ENCODE measurements at places on chromosomes 13 and 19.

DNA sequence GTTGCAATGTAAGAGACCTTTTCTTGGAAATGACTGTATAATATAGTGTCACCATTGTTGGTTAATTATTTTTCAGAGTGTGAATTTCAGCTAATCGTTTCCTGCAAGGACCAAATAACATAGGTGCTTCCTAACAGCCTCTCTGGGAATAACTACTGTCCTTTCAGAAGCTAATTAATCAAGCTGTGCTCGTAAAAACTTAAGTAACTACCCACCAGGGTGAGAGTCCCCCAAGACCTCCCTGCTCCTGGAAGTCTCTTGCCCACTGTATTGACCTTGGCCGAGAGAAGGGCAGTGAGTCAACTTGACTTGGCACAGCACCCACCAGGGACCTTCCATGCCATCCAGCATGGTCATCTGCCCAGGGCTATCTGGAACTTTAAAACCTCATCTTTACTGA lies 50.3 kb downstream of the UQCRFS1 start:
- no peak for DNase-seq

GRCh38 chr13:40275155-40275554 lies 391.3 kb downstream of the FOXO1 start:
- DNase-seq: no peak

DNA sequence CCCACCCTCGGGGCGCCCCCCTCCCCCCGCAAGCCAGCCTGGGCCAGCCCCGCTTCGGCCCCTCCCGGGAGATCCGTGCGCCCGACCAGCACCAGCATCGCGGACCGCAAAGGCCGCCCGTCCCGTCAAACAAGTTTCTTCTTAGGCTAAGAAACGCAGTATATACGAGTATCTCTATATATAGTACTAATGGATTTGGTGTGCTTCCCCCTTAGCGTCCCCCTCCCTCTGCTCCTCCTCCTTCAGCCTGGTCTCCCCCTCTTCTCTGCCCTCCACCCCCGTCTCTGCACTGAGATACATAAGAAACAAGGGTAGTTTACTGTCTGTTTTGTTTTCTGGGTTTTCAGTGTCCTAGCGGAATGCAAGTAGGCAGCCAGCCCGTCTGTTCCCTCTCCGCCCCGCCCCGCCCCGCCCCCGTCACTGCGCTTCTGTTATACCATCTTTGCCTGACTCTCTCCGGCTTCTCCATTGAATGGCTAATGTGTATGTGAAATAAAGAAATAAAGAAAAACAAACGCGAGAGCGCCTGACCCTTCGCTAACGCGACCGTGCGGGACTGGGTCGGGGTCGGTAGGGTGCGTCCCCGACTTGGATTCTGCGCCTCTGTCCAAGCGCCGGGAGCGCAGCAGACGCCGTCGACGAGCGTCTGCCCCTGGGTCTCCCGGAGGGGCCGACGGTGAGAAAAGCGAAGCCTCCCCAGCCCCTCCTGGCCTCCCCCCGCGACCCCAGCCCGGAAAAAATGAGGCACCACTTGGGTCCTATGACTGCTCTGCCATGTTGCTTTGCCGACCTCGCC lies 4.2 kb downstream of the LYL1 start:
- DNase-seq: peak; percentile 79

- DNase-seq: no peak
These were observed 28.5 kb downstream of the TRPM4 start for GRCh38 chr19:49186108-49186507.

DNA sequence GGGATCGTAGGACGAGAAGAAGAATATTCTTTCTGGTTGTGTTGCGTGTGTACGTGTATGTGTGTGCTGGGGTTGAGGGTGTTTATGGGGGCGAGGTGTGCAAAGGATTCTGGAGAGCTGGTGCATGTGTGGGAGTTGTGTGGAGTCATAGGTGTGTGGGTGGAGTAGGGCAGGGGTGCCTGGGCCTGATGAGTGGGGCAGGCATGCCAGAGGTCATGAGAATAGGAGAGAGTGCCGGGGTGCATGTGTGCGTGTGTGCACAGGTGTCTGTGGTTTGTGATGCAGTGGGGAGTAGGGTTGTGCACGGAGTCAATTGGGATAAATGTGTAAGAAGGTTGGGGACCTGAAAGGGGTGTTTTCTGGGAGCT lies 649 bp downstream of the TMEM91 start:
- no peak for DNase-seq

GRCh38 chr19:1049800-1050199 lies 9.9 kb downstream of the ABCA7 start:
- no peak for DNase-seq

- no peak for DNase-seq
These were observed 8.5 kb upstream of the LSR start for GRCh38 chr19:35240327-35240726.

DNA sequence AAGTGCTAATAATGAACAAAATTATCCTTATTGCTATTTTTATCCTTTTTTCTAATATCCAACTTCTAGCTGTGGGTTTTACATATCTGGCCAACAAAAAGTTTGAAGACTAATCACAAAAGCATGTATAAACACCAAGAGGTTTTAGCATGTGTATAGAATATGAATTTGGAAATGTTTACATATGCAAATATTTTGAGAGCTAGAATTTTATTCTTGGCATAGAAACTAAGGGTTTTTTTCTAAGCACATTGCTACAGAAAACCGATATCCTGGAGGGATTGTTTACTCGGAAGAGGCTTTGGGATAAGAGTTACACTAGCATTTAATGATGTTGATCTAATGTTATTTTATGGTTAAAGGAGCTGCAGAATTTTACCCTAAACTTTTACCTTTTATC lies 392.1 kb downstream of the EFNB2 start:
- peak; percentile 7 for DNase-seq

DNA sequence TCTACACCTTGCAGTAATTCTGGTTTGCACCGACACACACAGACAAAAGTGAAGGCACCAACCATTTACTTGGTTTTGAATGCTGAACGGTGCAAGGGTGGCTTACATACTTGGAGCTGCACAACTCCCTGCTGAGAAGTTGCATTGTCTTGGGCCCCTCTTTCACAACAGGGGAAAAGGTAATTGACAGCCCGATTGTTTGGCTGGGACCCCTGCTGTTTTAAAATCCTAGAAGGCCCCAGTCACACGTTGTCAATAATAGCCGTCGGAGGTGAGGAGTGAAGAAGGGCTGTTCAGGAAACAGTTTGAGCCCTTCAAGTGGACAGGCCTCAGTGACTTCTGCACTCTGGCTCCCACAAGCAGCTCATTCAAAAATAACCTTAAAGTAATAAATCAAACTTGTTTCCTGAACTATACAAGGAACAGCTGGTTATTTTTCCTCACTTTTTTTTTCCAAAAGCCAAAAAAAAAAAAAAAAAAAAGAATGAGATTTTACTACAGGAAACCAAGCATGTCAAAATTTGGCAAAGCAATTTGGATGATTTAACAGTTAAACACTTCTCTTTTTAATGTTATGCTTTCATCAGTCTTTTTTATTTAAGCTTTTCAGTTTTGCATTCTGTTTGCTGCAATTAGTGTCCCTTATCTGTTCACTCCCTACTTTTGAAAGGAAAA lies 19.0 kb upstream of the SPRY2 start:
- DNase-seq: no peak

DNA sequence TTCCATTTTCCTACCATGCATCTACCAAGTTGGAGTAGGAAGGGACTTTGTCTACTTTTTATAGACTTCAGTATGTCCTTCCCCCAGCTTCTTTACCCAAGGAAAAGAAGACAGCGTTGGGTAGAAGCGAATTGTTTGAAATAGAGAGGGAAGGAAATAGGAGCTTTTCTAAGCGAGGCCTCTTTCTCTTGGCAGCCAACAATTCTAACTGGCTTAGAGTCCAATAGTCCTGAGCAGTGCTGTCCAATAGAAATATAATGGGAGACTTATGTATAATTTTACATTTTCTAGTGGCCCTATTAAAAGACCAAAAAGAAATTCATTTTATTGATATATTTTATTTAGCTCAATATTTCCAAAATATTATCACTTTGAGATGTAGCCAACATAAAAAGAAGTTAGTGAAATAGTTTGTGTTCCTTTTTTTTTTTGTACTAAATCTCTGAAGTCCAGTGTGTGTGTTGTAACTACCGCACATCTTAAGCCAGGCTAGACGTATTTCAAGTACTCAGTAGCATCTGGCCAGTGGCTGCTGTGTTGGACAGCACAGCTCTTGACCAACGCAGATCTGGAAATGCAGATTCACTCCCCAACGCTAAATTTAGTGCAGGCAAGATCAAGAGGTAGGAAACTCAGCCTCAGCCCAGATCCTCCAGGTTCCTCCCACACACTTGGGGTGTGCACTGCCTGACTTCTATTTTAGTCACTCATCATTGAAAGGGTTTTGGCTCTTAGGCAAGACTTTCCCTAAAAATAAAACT lies 179.2 kb downstream of the SHISA2 start:
- DNase-seq: no peak

- DNase-seq: peak; percentile 15
These were observed 1.1 kb downstream of the ZBTB45 start for GRCh38 chr19:58518256-58519086.

- DNase-seq: no peak
These were observed 51.2 kb downstream of the ANKRD10 start for GRCh38 chr13:110863685-110864084.

- no peak for DNase-seq
These were observed 128.3 kb downstream of the LMO7 start for GRCh38 chr13:75764251-75764925.

- DNase-seq: no peak
These were observed 21.5 kb upstream of the OXGR1 start for GRCh38 chr13:97015661-97016350.

- DNase-seq: no peak
These were observed 104.7 kb upstream of the MBNL2 start for GRCh38 chr13:97117388-97117910.

DNA sequence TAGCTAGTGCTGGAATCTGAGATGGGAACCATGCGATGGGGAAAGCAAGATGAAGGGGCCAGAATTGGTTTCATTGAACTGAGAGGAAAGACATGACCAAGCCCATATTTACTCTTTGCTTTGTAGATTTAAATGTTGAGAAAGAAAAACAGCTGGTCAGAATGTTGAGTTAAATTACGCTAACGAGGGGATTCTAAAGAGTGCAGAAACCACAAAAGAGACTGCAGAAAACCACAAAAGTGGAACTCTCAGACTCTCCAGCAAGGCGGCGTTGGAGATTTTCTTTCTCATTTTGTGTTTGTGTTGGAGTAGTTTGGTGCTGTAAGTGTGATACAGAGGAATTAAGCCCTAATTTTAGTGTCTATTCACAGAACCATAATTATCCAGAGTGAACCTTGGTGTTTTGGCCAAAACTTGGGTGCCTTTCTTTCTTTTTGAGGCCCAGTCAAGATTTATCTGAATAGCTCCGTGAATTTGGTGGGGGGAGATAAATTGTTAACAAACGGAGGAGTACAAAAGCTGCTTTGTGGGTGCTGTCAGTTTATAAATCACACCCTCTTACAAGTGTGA lies 26.3 kb downstream of the SAE1 start:
- no peak for DNase-seq

- no peak for DNase-seq
These were observed 815.1 kb downstream of the DIAPH3 start for GRCh38 chr13:59348617-59349016.

DNA sequence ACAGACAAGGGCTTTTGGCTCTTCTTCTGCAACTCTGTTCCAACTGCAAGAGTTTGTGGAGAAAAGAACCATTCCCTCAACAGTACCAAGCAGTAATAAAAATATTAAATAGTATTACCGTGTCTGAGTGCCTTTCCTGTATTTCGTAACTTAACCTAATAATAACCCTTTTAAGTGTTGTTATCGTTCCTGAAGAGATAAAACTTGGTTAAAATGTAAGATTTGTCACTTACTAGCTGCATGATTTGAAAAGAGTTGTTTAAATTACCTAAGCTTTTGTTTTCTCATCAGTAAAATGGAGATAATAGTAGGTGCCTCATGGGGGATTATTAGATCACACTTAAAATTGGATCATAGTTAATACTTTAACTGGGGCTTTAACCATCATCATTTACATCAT lies 447.2 kb downstream of the GPC5 start:
- DNase-seq: no peak

DNA sequence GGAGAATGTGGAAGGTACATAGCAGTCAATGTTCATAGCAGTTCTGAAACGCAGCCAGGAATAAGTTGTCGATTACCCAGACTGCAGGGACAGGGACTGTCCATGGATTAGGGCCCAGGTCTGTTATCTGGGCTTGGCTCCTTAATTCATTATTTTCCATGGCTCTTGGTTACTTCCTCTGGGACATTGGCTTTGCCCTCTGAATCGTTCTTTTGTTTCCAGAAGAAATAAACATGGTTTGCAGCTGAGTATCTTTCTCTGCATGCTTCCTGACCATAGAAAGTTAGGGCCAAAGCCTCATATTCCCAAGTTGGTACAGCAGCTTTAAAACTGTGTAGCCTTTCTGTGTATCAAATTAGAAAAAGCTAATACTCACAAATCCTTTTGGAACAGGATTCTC lies 121.7 kb upstream of the MAB21L1 start:
- peak; percentile 1 for DNase-seq

DNA sequence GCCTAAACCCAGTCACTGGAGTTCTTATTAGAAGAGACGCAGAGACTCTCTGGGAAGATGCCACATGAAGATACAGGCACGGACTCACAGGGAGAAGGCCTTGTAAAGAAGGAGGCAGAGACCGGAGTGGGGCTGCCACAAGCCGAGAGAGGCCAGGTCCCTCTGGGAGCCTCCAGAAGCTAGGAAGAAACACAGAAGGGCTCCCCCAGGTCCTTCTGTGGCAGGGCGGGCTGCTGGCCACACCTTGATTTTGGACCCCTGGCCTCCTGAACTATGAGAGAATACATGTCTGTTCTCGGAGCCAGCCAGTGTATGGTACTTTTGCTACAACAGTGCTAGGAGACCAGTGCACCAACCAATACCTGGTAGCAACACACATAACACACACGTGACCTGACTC lies 140.1 kb upstream of the SPACA7 start:
- DNase-seq: no peak

DNA sequence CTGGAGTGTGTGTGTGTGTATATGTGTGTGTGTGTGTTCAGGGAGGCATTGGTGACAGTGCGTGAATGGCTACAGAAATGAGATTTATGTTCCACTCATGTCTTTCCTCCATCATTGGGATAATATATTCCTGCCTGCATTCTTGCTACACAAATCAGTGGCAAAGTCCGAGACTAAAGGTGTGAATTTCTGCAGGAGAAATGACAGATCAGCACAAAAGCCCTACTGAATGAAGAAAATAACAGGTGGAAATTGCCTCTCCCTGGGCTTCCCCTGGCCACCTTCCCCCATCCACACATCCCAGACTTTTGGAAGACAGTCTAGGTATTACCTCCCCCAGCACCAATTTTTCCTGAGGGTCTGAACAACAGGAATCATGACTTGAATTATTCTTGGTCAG lies 10.1 kb downstream of the SIGLEC6 start:
- DNase-seq: no peak

- DNase-seq: peak; percentile 41
These were observed 11.7 kb downstream of the CYTH2 start for GRCh38 chr19:48480558-48481500.
